Mucosa of descending colon (tissue), 3 donors: ENCODE measurements at places on chromosomes 2 and 18. TPM values are rescaled to one million over a fixed set of nuclear protein-coding genes. Genes with fewer than 3 reads are reported as not detected.

- no peak for DNase-seq
These were observed 27.5 kb upstream of the MARCHF7 start for GRCh38 chr2:159684796-159685195.

Gene SNRNP27
- 37.5 TPM for total RNA-seq

Gene COBLL1
- total RNA-seq, result 26.1 TPM

Gene SLC11A1
- total RNA-seq, result 1.2 TPM

Gene ASB1
- total RNA-seq, result 23.5 TPM

DNA sequence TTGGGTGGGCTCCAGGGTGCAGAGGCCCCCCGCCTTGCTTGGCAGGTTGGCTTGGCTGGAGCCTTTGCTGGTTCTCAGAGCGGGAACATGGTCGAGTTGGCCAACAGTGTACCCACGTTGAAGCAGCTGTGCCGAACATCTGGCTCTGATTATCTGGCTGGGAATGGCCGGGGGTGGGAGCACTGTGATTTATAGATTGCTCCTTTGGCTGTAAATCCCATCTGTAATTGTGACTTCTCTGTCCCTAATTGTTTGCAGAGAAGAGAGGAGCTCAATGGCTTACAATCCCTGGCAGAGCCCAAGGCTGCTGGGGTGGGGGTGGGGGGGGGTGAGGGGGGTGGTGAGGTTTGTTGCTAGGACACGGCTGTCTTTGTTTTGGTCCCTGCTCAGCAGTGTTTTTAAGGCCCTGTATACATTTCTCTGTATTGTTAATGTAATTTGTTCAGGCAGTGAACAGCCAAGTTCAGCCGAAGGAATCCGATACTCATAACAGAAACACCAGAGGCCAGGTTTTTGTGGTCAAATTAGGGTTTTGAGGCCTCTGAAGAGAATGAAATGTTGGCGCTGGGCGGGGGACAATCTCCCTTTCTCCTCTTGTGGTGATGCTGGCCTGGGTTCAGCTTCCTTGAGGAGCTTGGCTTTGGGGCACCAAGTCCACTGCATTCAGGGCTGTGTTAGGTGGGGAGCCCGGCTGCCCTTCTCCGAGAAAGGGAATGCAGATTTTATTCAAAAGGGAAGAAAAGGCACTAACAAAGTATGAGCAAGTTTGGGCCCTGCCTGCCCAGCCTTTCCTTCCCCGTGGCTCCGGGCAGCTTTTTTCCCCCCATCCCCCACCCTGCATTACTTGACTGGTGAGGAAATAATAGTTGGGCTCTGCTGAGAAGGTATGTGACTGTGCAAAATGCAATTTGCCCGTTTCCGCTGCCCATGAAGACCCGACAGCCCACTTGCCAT is 82.5 kb downstream of the TCF7L1 start:
- no peak for DNase-seq

- no peak for DNase-seq
These were observed 195.7 kb upstream of the VWC2L start for GRCh38 chr2:214215107-214215506.

- no peak for DNase-seq
These were observed 120.5 kb upstream of the GYPC start for GRCh38 chr2:126535408-126535807.

- no peak for DNase-seq
These were observed 206.2 kb downstream of the SRBD1 start for GRCh38 chr2:45404807-45405297.

- peak; percentile 12 for DNase-seq
These were observed 75.0 kb downstream of the TNS1 start for GRCh38 chr2:217927601-217928323.

GRCh38 chr18:58581265-58581664 is 47.6 kb downstream of the ALPK2 start:
- DNase-seq, result no peak

Gene KIAA2012
- 0.14 TPM for total RNA-seq

Gene TUBA3E
- total RNA-seq, result not detected

DNA sequence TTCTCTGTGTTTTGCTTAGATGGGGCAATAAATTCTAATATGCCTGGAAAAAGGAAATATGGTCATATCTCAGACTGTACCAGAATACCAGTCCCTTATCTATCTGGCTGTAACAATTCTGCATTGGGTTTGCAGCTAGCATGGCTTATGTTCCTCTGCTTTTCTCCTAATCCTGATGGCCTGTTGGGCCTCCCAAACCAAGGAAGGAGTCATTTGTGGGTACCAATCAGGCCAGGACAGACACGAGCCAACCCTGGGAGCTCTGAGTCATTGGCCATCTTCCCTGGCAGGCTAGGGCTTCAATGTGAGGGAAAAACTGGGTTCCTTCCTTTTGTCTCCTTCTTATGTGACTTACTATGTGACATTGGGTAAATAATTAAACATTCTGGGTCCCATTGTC is 12.0 kb downstream of the SMARCAL1 start:
- DNase-seq, result no peak

Gene ALK
- total RNA-seq, result 0.09 TPM

Gene SERPINB3
- not detected for total RNA-seq

- peak; percentile 42 for DNase-seq
These were observed 19.9 kb upstream of the NEDD4L start for GRCh38 chr18:58024139-58024538.

Gene FOXI3
- not detected for total RNA-seq

- no peak for DNase-seq
These were observed 62.2 kb downstream of the RPL37A start for GRCh38 chr2:216560838-216561270.

Gene KCNE4
- 0.55 TPM for total RNA-seq

DNA sequence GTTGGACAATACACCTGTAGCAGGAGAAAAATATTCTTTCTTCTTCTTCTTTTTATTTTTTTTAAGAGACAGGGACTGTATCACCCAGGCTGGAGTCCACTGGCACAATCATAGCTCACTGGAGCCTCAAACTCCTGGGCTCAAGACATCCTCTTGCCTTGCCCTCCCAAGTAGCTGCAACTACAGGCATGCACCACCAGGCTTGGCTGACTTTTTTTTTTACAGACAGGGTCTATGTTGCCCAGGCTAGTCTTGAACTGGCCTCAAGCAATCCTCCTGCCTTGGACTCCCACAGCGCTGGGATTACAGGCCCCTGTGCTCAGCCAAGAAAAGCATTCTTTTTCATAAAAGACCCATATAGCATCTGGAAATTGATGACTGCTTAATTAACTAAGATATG is 17.1 kb upstream of the ARHGAP28 start:
- DNase-seq, result no peak

DNA sequence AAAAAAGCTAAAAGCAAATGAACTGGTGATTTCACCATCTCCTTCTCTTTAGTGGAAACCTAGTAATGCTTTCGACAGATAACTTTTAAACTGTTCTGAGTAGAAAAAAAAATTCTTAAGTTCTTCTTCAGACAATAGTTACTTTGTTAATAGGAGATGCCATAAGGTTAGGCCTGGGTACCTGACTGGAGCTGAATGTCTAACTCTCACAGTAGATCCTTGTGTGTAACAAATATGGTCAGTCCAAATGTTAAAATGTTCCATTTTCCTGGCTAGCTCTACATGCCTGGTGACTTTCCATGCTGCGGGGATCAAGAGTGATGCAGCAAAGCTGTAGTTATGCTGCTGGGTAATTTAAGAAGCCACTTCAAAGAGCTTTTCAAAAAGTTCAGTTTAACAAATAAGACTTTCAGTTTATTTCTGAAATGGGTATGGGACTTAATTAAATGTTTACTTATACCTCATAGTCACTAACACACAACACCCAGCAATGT is 264.0 kb upstream of the SESTD1 start:
- DNase-seq, result no peak

DNA sequence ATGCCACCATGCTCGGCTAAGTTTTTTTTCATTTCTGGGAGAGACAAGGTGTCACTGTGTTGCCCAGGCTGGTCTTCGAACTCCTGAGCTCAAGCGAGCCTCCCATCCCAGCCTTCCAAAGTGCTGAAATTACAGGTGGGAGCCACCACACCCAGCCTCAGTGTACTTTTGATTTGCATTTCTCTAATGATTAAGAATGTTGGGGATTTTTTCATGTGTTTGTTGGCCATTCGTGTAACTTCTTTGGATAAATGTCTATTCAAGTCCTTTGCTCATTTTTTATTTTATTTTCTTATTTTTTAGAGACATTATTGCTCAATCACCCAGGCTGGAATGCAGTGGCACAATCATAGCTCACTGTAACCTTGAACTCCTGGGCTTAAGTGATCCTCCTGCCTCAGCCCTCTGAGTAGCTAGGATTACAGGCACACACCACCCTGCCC is 73.1 kb downstream of the TMEM185B start:
- no peak for DNase-seq

Gene CCDC68
- 54.3 TPM for total RNA-seq

DNA sequence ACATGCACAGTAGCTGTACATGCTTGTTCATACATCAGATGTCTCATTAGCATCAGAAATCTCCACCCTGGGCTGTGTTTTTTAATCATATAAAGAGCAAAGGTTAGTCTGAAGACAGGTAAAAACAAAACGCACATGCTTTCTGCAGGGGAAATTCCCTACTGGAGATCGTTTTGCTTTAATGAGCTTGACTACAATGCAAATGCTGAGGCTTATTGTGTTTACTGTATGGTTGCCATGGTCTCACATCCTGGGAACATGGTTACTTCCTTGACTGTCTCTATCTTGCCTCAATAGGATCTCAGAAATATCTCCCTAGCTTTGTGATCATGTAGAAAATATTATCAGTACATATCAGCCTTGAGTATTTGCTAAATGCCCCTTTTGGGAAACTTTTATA is 336.5 kb upstream of the TFPI start:
- DNase-seq, result peak; percentile 44

DNA sequence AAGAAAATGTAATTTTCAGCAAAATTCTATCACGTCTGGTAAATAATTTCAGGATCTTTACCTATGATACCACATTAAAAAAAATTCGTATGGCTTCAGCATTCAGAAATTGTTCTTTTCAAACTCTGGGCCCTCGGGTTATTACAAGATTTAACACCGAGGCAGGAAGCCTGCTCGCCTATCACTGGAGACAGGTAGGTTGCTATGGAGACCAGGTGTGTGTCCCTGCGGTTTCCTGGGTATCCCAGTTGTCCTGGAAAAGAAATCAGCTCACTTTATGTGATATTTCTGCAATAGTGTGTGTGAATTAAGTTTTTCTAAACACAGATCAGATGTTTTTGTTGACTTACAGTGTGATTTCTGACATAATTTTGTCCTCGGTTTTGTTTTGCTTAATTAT is 14.2 kb downstream of the HPCAL1 start:
- no peak for DNase-seq

DNA sequence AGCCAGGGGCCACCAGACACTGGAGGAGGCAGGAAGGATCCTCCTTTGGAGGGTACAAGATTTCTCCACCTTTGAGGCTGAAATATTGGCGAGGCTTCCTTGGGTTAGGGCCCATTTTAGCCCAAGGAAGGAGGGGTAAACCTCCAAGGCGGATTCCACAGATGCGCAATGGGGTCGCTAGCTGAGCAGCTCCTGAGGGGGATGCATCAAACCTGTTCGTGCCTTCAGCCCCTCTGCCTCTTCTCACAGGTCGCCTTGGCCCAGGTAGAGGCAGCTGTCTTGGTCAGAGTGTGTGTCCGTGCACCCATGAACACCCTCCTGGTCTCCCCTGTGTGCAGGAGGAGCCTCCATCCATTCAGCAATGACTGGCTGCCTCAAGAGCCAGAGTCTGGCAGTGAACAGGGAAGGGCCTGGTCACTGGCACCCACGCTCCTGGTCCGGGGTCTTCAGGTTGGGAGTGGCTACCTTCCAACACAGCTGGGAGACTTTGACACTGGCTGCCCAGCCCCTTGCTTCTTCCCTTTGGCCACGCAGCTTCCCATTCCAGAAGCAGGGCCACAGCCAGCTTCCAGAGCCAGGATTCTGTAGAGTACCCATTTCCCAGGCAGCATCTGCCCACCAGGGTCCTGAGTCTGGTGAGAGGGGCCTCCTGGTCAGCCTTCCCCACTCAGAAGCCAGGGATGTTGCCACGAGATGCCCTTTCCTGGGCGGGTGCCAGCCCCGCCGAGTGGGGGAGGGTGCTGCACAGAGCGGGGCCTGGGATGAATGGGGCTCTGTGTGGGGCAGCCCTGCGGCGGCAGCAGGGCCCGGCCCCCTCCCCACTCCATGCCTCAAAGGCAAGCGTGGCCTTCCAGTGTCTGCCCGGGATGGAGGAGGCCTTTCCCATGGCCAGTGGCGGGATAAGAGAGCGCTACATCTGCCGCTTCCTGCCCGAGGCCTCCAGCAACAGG is 95.8 kb upstream of the GPC1 start:
- DNase-seq, result peak; percentile 35

Gene HMSD
- 0.22 TPM for total RNA-seq

GRCh38 chr2:66164470-66164869 is 270.5 kb upstream of the MEIS1 start:
- DNase-seq, result no peak

- no peak for DNase-seq
These were observed 3.1 kb upstream of the CIB4 start for GRCh38 chr2:26644188-26644835.

DNA sequence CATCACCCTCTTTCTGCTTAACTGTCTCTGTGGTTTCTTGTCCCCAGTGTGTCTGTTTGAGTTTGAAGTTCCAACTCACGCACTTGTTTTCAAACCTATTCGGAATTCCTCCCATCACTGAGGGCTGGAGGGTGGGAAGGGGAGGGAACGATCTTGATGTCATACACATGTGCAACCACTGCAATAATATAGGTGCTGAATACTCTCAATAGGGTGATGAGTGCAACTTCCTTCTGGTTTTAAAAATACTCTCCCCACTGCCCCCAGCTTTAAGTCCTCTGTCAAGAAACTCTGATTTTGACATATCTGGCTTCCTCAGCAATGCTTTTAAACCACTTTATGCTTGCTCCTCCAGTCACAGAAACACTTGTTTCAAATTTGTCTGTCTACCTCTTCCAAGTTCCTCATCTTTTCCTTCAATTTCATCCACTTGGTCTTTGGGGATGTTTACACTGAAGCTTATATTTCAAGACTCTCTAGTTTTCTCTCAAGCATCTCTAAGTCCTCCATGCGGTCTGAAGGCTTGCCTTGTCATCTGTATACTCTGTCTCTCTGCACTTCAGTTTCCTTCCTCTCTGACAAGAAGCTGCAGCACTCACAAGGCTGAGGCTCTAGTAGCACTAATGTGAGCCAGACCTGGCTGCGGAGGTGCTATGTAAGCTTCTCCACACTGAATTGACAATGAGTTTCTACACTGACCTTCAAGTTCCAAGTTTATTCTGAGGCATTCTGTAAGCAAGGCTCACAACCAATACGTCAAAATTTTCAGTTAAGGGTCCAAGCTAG is 422.3 kb downstream of the ZEB2 start:
- DNase-seq, result no peak

DNA sequence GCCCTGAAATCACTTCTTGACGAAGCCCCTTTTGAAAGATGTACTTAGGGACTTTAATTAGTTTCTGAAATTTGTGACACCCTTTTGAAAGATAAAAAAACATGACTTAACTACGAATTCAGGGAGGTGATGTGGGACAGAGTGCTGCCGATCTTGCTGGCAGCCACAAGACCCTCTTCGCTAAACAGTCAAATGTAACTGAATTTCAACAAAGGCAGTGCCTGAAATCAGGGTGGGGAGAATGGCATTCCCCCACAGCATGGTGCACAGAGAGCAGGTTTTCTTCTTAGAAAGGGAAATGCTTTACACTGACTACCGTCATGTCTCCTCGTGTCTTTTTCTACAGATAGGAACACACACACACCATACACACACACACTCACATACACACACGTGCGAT is 640.2 kb upstream of the POU3F3 start:
- no peak for DNase-seq

Gene APCDD1
- total RNA-seq, result 15.2 TPM

Gene KLF11
- 11.9 TPM for total RNA-seq

Gene GCKR
- not detected for total RNA-seq

Gene TXNDC2
- not detected for total RNA-seq

Gene RBFA
- 14.5 TPM for total RNA-seq

GRCh38 chr2:85806358-85807118 is 52.7 kb downstream of the ATOH8 start:
- no peak for DNase-seq

Gene DBI
- total RNA-seq, result 235 TPM

Gene POU3F3
- total RNA-seq, result 0.14 TPM
